NCI-H2081 treated with DMSO at 0.1 percent for 48 hours (cell line): ENCODE measurements at places on chromosomes 7 and 10.

- DNase-seq: no peak
Observed at GRCh38 chr10:79331709-79332108, 15.6 kb upstream of the PPIF start.

- DNase-seq: no peak
Observed at GRCh38 chr10:43079856-43080255, 3.0 kb downstream of the RET start.

- DNase-seq: no peak
Observed at GRCh38 chr10:26197248-26197647, 19.3 kb upstream of the GAD2 start.

- DNase-seq: no peak
Observed at GRCh38 chr7:158311791-158312190, 275.8 kb downstream of the PTPRN2 start.

DNA sequence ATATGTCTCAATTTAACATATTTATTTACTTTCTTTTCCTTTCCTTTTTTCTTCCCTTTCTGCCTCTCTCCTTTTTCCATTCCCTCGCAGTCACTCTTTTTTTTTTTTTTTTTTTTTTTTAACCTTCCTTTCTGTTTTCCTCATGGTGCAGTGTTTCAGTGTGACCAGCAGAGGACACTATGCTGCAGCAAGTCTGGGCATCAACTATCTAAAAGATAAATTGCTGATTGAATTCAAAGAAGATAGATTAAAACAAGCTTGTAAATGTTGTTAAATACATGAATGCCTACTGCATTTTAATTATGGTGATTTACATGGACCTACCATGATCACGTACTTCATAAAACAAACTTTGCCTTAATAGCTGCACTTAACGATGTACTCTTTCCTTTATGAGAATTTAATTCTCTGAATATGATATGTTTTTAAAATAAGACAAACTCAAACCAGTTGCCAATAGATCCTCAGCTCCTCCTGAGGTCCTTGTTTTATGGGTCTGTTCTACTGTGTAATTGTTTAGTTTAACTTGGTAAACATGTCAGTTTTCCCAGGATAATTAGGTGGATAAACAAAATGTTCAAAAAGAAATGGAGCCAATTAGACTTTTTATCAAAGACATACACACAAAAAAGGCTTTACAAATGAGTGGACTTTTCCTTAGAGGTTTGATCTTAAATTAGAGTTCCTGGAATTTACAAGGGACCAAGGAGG is 101.0 kb upstream of the AGR3 start:
- peak; percentile 53 for DNase-seq

DNA sequence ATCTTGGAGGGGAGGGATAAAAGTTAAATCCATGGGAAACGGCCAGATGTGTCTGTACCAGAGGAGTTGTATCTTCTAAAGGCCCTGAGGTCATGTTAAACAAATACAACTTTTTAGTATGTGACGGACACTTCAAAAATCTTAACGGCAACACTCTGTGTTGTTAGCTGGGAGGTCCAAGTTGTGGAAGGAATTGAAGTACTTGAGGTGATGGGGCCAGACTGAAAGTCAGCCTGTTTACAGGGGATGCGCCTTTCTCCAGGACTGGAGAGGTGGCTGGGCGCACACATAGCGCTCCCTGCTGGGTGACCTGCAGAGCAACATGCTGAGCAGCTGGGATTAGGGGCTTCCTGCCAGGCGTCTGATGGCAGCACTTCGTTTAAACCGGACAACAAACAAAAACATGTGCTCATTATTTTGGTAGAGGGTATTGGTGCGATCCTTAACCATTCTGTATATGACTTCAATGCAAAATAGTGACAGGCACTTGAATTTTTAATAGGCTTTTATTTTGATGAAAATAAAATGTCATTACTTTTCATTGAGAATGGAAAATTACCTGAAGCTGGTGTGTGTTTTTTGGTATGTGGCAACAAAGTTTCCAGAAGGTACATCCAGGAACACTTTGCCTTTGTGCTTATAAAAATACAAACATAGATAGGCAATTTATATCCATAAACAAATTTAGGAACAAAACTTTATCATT is 198.2 kb downstream of the MLLT10 start:
- no peak for DNase-seq

GRCh38 chr7:101516851-101517250 is 112.2 kb downstream of the MYL10 start:
- no peak for DNase-seq

DNA sequence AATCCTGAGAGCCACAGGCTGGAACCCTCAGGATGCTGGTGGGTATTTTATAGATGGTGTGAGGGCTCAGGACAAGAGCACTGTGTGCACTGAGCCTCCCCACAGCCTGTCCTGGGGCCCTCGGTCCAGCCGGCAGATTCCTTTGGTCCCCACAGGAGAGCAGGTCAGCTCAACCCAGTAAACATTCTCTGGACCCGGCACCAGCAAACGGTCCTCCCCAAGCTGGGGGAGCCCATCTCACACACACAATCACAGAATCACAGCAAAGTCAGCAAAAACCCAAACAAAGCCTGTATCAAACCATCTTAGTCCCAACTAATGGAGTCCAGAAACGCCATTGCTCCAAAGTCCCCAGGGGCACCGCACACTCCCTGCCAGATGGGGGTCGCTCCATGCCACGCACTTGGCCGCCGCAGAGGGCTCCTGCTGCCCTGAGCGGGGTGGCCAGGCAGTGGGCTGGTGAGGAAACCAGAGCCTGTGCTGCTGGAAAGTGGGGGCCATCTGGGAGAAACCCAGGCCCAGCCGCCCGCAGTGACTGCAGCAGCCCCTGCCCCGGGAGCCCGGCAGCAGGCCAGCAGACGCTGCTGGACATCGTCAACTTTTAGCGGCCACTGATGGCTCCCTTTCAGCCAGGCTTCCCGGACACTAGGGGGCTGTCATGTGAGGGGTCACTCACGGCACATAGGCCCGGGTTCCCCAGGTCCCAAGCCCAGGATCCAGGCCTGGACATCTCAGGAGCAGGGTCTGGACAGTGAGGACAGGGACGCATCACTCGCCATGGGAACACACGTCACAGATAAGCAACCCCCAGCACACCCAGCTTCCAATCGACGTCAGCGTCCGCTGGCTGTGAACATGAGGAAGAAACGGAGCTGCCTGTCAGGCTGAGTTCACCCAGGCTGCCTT is 52.6 kb downstream of the DPYSL4 start:
- no peak for DNase-seq

GRCh38 chr7:134462337-134462925 is 3.5 kb upstream of the AKR1B1 start:
- no peak for DNase-seq

GRCh38 chr7:100166970-100167911 is 1.2 kb downstream of the GAL3ST4 start:
- DNase-seq: no peak

DNA sequence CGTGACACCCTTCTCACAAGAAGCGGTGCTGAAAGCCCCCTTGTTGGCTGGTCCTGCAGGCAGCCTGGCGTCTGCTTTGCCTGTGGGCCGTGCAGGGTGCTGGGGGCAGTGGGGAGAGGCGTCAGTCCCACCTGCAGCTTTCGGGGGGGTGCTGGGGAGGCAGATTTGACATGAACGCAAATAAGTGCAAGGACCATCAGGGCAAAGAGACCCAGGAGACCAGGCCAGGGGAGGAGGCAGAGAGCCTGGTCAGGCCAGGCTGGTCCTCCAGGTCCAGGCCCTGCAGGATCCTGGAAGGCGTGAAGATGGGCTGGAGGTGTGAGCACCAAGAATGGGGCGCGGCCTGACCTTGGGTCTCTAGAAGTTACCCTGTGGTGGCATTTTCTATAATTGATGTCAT is 81.6 kb downstream of the MGMT start:
- DNase-seq: no peak
